ENCODE measurements at places on chromosomes 3 and 15.

- no peak for DNase-seq
Observed at GRCh38 chr3:3101660-3102458, 8.3 kb downstream of the IL5RA start.

- DNase-seq: no peak
Observed at GRCh38 chr3:100335434-100335833, 877 bp downstream of the NIT2 start.

GRCh38 chr3:171729452-171730334 lies 80.6 kb downstream of the PLD1 start:
- no peak for DNase-seq

- DNase-seq: no peak
Observed at GRCh38 chr3:133371181-133371580, 28.7 kb upstream of the BFSP2 start.

DNA sequence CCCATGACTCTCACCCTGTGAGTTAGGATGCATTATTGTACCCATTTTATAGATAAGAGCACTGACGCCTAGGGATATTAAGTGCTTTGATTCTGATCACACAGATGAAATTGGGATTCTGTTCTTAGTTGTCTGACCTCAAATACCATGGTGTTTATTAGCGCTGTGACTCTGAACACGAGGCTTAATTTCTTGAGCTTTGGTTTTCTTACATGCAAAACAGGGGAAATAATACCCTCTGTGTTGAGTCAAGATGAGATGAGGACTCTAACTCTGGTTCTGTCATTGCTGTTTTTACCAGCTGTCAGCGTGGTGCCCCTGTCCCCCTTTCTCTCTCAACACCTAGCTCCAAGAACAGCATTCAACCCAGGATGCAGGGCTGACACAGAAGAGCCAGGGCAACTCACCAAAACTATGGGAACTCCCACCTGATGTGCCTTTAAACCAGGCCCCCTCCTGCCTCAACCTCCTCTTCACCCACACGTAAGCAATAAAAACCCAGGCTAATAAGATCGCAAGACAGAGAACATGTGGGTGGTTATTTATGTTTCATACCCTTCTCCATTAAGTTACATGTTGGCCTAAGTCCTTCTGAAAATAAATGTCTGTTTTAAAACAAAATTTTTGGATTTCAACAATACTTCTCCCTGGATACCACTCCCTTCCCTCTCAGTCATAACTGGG lies 100.1 kb upstream of the SPATA12 start:
- DNase-seq: no peak

DNA sequence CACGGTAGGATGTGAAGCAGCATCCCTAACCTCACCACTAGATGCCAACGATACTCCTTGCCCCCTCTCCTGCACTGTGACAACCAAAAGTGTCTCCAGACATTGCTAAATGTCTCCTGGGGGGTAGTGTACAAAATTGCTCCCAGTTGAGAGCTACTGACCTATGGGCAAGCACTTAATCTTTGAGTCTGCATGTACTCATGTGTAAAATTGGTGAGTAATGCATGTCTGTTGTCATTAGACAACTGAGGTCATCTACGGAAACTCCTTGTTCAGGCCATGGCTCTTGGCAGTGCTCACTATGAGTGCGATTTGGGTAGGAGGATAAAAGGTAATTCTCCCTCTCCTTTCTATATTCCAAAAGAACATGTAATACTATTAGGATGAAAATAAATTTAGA lies 29.2 kb downstream of the PDHB start:
- DNase-seq: no peak

DNA sequence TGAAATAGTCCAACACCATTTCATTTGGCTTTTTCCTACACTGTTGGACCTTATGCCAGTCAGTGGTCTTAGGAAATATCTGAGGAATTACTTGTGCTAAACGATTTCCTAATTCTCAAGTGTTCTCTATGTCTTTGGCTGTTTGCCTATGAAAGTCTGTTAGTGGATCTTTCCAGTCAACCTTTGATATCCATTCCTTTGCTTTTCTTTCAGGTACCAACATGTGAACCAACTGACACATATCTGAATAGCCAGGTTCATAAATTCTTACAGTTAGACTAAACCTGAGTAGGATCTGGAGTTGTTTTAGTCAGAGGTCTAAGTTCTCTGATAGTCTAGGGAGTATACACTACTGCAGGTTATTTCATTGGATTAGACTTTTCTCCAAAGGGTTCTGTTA lies 343.5 kb upstream of the LRRC3B start:
- no peak for DNase-seq

DNA sequence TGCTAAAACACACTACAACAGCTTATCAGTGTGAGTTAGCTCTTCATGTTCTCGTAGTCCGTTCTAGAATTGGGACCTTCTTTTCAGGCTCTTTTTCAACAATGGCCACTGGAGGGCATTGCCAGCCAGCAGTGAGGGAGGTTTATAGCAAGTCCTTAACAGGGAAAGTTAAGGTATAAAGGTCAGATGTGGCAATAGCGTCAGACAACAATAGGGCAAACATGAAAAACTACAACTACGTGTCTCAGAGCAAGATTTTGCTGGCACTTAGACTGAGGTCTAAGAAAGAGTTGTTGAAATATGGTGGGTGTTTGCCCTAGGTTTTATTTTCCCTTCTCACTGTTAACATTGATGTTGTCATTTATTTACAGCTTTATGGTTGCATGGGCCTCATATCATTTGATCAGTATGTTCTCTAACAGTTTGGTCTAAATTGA lies 161.4 kb downstream of the GMNC start:
- peak; percentile 10 for DNase-seq

DNA sequence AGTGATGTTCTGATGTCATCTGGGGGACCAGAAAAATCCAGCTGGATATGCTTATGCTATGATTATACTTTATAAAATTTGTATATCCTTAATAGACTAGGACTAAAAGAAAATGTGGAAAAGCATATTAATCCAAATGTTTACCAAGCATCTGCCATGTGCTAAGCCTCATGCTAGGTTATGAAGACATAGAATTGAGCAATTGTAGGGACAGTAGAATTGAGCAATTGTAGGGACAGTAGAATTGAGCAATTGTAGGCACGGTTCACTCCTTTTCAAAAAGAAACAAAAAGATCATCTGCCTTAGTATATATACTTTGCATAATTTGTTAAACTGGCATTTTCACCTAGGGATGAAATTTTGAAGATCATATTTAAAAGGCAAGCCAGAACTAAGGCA lies 18.3 kb downstream of the ABHD5 start:
- DNase-seq: no peak

DNA sequence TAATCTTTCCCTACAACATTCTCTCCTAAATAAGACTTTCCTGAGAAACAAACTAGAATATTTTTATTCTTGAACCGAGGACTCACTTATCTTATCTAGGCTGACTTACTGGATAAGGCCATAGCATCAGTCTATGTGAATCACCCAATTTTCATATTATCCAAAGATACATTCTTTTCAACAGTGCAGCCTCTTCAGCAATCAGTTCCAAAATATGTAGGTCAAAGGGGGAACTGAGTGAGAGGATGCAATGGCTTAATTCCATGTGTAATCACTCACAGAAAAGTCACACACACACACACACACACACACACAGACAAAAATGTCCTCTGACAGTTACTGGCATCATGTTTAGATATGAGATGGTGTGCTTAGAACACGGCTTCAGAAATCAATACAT lies 31.5 kb upstream of the MECOM start:
- DNase-seq: no peak

- peak; percentile 84 for DNase-seq
Observed at GRCh38 chr15:82680200-82681102, 29.2 kb downstream of the AP3B2 start.

DNA sequence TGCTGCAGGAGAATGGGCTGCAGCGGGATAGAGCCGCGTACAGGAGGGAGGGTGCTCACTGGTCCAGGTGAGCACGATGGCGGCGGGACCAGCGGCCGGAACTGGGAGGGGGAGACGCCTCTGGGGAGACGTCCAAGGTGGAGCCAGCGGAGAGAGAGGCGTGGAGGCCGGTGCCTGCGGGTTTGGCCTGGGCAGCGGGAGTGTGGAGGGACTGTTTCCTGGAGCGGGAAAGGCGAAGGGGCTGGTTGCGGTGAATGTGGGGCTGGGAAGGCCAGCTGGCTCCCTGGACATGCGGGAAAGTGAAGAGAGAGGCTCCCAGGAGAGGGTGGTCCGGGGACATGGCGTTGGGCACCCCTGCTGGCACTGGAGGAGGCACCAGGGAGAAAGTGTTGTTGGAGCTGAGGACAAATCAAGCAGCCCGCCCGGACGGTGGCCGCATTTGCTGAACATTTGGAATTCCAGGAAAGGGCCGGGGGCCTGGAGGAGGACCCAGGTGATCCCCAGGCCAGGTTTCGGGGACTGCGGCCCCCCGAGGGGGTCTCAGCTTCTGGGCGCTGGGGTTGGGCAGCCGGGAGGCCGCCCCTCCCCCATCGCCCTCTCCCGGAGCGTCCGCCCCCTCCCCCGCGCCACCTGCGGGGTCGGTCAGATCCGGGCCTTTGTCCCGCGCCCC lies 34.3 kb downstream of the DNAJB8 start:
- DNase-seq: no peak

GRCh38 chr3:197298945-197299854 lies 788 bp upstream of the DLG1 start:
- DNase-seq: peak; percentile 37

- DNase-seq: no peak
Observed at GRCh38 chr15:92906563-92907081, 6.5 kb downstream of the CHD2 start.

DNA sequence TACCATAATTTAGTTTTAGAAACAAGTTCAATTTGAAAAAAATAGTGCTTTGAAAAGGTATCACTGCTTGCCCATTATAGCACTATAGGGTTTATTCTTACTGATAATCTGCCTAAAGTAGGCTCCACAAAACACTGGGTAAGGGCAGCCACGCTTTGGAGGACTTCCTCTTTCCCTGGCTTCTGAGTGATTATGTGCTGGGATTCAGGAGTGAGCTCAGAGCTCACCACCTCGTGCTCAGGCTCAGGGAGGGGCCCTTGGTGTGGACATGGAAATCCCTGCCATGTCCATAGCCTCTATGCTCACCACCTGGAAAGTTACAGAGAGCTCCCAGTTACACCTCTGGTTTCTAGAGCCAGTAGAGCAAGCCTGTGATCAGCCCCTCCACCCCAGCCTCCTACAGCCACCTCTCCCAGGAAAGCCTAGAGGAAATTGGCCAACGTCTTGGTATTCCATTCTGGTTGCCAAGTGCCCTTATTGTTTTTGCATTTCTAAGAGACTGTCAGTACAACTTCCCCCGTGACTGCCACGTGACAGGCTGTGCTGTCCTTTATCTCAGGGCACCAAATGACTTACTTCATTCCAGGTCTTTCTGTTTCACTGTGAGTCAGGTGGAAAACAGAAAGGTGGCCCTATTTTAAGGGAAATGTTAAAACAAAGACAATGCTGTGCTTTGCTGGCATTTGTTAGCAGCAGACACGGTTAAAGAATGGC lies 316.0 kb downstream of the RORA start:
- DNase-seq: peak; percentile 26

GRCh38 chr15:89070197-89071124 lies 17.8 kb upstream of the ABHD2 start:
- DNase-seq: no peak

DNA sequence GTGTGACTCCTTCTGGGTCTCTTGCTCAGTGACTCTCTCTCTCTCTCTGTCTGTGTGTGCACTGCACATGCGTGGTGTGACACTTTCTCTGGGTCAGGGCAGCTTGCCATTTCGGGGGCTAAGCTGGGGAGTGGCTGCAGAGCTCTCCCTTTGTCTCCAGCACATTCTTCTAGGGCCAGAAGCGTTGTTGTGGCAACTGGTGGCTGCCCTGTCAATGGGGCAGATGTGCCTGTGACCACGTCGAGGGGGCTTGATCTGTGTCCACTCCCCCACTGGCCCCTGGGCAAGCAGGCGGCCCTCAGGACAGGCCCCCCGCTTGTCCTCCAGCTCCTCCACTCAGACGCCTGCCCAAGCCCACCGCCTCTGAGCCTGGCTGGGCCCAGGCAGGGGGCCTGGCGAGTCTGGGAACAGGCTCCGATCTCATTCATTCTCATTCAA lies 67.8 kb downstream of the WNT7A start:
- DNase-seq: no peak

DNA sequence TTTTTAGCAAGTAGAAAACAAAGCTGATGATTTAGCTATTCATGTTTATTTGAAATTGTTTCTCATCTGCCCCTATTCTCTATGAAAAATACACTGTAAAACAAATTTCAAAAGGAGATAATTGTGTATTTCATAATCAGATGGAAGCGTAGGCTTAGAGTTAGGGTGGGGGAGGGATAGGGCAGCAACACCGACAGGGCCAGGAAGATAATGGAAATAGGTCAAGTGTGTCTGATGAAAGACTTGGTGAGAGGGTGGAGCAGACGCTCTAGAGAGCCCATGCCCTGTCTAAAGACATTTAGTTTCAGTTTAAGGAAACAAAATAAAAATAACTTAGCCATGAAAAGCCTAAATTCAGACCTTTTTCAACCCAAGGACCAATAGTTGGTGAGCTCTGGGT lies 51.6 kb upstream of the ARL6 start:
- no peak for DNase-seq

- DNase-seq: no peak
Observed at GRCh38 chr3:47874913-47875312, 72.0 kb downstream of the DHX30 start.

GRCh38 chr15:42858540-42858939 lies 62.0 kb downstream of the TTBK2 start:
- DNase-seq: no peak

GRCh38 chr15:91426412-91426811 lies 326.4 kb downstream of the SV2B start:
- no peak for DNase-seq

DNA sequence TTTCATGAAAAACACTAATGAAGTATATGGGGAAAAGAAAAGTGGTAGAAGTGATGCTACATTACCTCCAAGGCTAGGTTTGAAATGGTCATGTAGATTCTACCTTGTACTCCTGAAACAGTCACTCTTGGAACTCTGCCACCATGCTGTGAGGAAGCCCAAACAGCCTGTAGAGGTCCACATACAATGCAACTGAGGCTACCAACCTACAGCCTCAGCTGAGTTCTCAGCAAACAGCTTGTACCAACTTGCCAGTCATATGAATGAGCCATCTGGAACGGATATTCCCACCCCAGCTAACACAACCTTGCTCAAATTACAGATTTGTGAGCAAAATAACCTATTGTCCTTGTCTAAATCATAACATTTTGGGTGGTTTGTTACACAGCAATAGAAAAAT lies 193.5 kb downstream of the ULK4 start:
- no peak for DNase-seq

DNA sequence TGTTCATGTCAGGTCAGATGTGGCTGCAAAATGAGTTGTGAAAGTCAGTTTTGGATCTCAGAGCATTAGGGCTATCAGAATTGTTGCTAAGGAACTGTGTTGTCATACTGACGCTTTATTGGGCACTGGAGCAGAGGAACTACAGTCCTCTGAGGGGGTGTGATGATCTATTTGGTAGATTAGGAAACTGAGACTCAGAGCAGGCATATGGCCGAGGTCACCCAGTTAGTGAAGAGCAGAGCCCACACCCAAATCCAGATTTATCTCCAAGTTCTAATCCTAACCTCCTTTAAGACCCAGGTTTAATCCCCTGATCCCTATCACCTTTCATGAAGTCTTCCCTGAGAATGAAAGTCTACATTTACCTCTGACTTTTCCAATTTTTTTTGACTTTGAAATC lies 25.6 kb upstream of the GLCE start:
- DNase-seq: no peak
